ENCODE measurements at places on chromosomes 16 and 17.

- peak; percentile 64 for DNase-seq
Measured at GRCh38 chr17:75707079-75707571, 14.1 kb upstream of the ITGB4 start.

GRCh38 chr16:77974883-77975282, 47.5 kb upstream of the CLEC3A start:
- DNase-seq: peak; percentile 39

GRCh38 chr17:10210151-10210574, 11.8 kb upstream of the GAS7 start:
- peak; percentile 37 for DNase-seq

GRCh38 chr16:20441191-20441590, 10.1 kb upstream of the ACSM2A start:
- no peak for DNase-seq

DNA sequence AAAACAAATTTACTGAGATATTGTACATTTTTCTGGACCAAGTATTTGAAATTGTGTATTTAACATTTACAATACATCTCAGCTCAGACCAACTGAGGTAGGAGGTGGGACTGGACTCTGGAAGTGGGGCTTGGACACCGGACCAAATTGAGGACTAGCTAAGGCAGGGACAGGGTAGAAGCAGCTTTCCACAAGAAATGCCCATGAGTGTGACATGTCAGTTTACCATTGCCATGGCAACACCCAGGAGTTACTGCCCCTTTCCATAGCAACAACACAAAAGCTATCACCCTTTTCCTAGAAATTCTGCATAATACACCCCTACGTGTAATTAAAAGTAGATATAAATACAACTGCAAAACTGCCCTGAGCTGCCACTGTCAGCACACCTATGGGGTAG, 191.5 kb upstream of the ASIC2 start:
- no peak for DNase-seq

- DNase-seq: peak; percentile 62
Measured at GRCh38 chr17:8994319-8994718, 27.0 kb upstream of the NTN1 start.

DNA sequence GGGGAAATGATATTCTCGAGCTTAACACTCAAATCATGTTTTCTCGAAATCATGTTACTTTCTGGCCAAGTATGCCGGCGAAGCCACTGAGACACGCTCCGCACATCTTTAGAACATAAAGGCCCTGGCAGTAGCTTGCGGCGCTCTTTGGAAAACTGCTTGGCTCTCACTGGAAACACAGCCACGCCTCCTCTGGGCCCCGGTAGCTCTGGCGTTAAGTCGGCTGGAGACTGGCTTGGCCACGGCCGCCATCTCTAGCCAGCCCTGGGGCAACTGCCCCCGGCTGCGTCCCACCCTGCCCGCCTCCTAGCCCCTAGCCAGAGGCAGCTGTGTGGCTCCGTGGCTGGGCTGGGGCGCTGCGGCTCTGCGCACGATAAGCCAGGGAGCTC, 9.2 kb upstream of the BAIAP2 start:
- no peak for DNase-seq

- no peak for DNase-seq
Measured at GRCh38 chr16:64434526-64435069, 687.3 kb downstream of the CDH11 start.

DNA sequence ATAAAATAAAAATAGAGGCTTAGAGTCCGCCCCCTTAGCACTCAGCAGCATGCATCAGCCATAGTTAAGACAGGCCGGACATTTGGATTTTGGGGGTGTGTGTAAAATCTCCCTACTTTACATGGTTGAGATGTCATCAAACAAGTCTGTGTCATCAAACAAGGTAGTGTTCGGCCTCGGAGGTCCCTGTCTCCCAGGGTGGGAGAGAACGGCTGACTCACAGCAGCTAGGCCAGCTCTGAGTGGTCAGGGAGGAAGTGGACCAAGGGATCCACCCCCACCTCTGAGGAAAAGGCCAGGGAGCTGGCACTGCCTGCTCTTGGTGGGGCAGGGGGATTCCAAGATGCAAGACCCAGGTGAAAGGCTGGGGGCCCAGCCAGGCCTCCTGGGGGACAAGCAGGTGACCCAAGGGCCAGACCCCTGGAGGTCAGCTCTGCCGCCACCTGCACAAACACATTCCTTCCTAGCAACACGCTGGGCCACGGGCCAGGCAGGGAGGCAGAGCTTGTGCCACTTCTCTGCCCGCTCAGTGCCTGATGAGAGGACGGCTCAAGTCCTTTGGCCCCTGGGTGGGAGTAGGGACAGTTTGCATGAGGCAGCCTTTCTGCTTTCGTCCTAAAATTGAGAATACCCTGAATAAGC, 28.5 kb downstream of the KIFC3 start:
- no peak for DNase-seq

- DNase-seq: no peak
Measured at GRCh38 chr17:2064520-2064971, 9.6 kb downstream of the HIC1 start.

DNA sequence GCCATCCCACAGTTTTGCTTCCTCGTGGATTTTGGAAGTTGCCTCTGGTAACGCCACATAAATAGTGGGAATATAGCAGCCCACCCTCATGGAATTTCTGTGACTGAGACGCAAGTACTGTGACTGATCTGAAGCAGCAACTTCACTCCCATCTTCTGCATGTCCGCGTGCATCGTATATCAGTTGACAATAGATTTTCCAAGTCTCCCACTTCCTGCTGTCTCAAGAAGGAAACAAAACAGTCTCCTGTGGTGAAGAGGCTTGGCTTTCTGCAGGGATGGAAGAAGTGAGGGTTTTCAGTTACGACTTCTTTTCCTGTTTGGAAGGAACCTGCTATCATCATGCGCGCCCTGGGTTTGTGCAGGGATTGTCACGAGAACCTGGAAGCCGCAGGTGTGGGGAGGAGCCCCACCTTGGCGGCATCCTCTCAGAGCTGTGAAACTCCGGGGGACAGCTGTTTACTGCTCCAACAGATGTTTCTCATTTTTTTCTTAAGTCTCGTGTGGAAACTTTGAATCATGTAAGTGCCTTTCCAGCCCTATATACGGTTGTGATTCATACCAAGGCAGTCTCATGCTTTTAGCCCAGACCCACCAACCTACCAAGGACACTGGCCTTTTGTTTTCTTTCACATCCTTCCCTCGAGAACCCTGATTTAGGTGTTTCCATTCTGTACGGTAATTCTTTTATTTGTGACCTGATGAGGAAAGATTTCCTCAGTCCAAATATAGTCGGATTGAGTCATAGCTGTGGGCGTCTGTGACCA, 57.5 kb downstream of the WIPI1 start:
- no peak for DNase-seq

- no peak for DNase-seq
Measured at GRCh38 chr17:1474402-1475189, 17.9 kb downstream of the MYO1C start.

DNA sequence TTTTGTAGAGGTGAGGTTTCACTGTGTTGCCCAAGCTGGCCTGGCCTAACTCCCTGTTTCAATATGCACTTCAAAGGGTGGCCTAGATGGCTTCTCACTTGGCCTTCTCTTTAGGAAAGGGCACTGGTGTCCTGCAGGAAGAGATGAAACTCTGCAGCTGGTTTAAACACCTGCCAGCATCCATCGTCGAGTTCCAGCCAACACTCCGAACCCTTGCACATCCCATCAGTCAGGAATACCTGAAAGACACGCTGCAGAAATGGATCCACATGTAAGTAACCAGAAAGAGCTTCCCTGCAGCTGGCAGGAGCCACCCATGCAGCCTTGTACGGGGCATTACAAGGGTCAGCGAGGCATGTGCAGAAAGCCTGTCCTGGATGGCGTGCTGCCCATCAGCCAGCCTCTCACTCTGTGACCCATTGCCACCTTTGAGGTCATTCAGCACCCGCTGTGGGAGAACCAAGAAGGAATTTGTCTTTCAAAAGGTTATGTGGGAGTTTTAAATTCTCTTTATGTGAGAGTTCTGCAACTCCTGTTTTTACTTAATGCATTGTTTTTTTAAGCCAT, 7.0 kb downstream of the COG1 start:
- DNase-seq: no peak

DNA sequence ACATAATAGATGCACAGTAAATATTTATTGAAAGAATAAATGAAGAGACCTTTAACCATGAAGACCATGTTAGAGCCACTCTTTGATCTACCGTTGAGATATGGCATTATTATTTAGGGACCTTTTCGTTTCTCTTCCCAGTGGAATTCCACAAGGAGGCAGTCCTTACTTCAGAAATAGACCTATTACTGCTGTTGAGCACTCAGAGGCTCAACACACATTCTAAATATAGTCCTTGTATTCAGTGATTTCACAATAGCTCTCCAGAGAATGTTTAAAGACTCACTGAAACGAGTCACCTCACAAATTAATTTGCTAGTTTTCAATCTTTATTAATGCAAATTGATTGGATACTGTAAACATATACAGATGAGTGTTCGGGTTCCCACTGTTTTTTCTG, 603.8 kb downstream of the CDH8 start:
- no peak for DNase-seq

- no peak for DNase-seq
Measured at GRCh38 chr17:55584055-55584685, 72.9 kb upstream of the SMIM36 start.

- no peak for DNase-seq
Measured at GRCh38 chr16:80583466-80583865, 42.7 kb downstream of the DYNLRB2 start.

GRCh38 chr16:86491640-86492023, 18.7 kb upstream of the FOXF1 start:
- no peak for DNase-seq

DNA sequence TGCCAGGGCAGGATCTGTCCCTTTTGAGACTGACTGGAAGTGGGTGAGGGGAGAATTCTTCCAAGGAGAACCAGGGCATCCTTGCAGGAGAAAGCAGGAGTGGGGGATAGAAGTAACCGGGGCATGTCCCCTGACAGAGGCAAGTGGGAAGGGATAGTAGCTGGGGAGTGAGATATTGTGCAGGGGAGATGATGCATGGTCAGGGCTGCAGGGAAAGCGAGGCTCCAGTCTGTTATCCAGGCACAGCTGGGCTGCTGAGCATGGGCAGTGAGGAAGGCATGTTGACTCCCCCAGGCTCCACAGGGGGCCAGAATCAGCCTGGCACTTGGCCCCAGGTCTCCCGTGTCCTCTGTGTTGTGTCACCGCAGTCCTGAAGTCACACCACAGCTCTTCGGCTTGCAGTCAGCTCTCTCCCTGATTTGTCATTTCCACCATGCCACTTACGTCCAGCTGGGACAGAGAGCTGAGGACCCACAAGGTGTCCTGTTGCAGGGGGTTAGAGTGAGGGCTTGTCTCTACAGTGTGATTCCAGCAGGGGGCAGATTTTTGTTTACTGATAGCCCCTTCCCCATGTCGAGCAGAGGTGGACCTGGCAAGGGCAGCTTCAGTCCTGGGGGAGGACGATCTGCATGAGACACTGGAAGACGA, 40.9 kb downstream of the B9D1 start:
- no peak for DNase-seq

GRCh38 chr16:81838794-81839193, 59.7 kb downstream of the PLCG2 start:
- DNase-seq: no peak

DNA sequence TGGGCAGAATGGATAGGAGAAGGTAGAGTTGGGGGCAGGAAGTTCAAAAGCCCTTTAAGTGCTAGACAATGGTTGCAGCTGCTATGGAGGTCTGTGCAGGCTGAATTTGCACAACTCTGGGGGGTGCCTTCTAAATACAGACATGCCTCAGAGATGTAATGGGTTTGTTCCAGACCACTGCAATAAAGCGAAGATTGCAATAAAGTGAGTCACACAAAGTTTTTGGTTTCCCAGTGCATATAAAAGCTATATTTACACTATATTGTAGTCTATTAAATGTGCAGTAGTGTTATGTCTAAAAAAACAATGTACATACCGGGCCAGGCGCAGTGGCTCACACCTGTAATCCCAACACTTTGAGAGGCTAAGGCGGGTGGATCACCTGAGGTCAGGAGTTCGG, 60.5 kb upstream of the MYOCD start:
- DNase-seq: no peak

- peak; percentile 61 for DNase-seq
Measured at GRCh38 chr17:39209317-39210092, 9.4 kb downstream of the RPL19 start.

DNA sequence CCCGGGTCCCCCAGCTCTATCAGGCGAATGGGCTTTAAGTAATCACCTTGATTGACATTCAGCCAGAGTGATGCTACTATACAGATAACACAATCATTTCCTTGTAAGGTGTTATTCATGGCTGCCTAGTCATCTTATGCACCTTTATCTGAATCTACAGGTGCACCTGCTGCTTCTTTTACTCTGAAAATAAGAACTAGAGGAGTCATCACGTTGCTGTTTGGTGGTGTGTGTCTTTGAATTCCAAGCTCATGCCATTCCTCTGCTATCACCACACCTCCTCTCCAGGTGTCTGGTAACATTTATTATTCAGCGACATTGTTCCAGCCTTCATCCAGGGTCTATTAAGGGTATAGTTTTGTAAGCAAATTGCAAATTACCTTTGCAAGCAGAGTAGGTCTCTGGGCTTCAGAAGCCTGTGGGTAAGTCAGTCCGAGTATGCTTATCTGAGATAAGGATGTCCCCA, 51.9 kb downstream of the NOS2 start:
- no peak for DNase-seq

- no peak for DNase-seq
Measured at GRCh38 chr17:20228410-20228809, 219.3 kb downstream of the SPECC1 start.

- no peak for DNase-seq
Measured at GRCh38 chr16:65119435-65119834, 2.4 kb downstream of the CDH11 start.

GRCh38 chr17:37826497-37827430, 81.9 kb upstream of the HNF1B start:
- no peak for DNase-seq

DNA sequence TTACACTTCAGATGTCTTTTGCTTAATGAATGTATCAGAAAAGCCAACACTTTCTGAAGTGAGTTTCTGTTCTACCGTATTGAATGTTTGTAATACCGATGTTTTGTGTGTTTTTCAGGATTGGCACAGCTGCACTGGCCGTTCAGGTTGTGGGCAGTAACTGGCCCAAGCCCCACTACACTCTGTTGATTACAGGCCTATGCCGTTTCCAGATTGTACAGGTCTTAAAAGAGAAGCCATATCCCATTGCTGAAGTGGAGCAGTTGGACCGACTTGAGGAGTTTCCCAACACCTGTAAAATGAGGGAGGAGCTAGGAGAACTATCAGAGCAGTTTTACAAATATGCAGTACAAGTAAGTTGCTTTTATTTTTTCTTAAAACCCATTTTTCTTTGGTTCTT, 4.7 kb upstream of the ABCC11 start:
- no peak for DNase-seq

GRCh38 chr17:46732160-46732559, 86.3 kb downstream of the WNT3 start:
- DNase-seq: no peak

- DNase-seq: peak; percentile 69
Measured at GRCh38 chr16:88831838-88832237, 20.1 kb upstream of the APRT start.

- DNase-seq: no peak
Measured at GRCh38 chr17:30199600-30199999, 35.9 kb downstream of the SLC6A4 start.

GRCh38 chr17:2591040-2591640, 2.3 kb upstream of the PAFAH1B1 start:
- DNase-seq: no peak

- no peak for DNase-seq
Measured at GRCh38 chr16:252366-253337, 18.0 kb downstream of the FAM234A start.

Data from iPS-NIHi11 (cell line).